ENCODE measurements at places on chromosomes 2 and 18. TPM values are rescaled to one million over a fixed set of nuclear protein-coding genes. Genes with fewer than 3 reads are reported as not detected.

TMEM247 gene
- not detected for total RNA-seq

MBOAT2 gene
- total RNA-seq = 4.2 TPM

DSG1 gene
- total RNA-seq = not detected

NT5C1B gene
- total RNA-seq = not detected

CTAGE1 gene
- not detected for total RNA-seq

RAD51AP2 gene
- total RNA-seq = not detected

HNMT gene
- total RNA-seq = not detected

ARHGEF33 gene
- not detected for total RNA-seq

POTEC gene
- not detected for total RNA-seq

TAF1B gene
- total RNA-seq = 39.5 TPM

PDE11A gene
- total RNA-seq = not detected

CABYR gene
- total RNA-seq = 1.1 TPM

NOL4 gene
- not detected for total RNA-seq

MOB1A gene
- 153 TPM for total RNA-seq

CYS1 gene
- 0.28 TPM for total RNA-seq

ANKRD30BL gene
- total RNA-seq = not detected

SLC9A4 gene
- total RNA-seq = 0.13 TPM

RGPD3 gene
- total RNA-seq = 0.13 TPM

CRYGC gene
- not detected for total RNA-seq

IKZF2 gene
- total RNA-seq = 2.3 TPM

CFAP53 gene
- 0.45 TPM for total RNA-seq

BCL11A gene
- not detected for total RNA-seq

SP9 gene
- not detected for total RNA-seq

IWS1 gene
- total RNA-seq = 42.4 TPM

SP3 gene
- total RNA-seq = 99.3 TPM

UGT1A4 gene
- total RNA-seq = not detected

ALPP gene
- not detected for total RNA-seq

KCNF1 gene
- total RNA-seq = not detected

TWSG1 gene
- total RNA-seq = 6.6 TPM
